CD4-positive, alpha-beta T cell treated with Interleukin-12 subunit alpha and Interleukin-12 subunit beta, for 1 hour (primary cell): ENCODE measurements at places on chromosomes 16 and 17.

DNA sequence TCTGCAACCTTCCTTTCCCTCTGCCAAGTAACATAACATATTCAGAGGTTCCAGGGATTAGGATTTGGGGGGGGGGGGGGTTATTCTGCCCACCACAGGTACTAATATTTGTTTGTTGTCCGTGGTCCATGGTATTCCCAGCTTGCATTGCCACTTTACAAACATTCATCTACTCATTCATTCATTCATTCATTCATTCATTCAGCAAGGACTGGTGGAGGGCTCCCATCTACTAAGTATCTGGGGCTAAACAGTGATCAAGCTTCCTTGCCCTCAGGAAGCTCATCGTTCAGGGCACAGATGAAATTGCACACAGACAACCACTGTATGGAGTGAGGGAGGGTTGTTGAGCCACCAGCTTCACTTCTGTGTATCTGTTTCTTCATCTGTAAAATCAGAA, 45.8 kb upstream of the NDRG4 start:
- no peak for DNase-seq

- DNase-seq = no peak
Measured at GRCh38 chr16:47667956-47668355, 206.8 kb downstream of the PHKB start.

DNA sequence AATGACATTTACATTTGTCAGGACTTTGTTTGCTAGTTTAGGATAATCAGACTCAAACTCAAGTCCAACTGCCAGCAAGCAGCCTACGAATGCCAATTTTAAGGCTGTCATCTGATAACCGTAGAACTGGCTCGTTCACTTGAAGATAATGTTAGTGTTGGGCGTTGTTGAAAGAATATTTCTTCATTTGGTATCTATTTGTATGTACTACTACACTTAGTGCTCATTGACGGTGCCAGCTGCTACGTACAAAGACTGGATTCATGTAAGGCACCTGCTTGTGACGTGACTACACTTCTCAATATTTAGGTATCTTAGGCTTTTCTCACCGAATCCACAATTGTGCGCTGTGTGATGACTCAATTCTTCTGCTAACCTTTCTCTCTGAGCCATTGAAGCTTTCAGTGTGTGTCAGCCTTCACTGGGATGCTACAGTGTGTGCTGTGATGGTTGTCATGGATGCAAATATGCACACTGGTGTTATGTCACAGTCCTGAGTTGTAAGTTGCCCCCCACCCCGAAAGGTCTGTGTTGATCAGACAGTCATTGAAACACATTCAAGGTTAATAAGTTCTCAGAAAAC, 5.7 kb downstream of the ATP2C2 start:
- DNase-seq = no peak

- no peak for DNase-seq
Measured at GRCh38 chr16:73354434-73354833, 306.5 kb upstream of the ZFHX3 start.

- peak; percentile 91 for DNase-seq
Measured at GRCh38 chr17:8222630-8223355, 12.4 kb upstream of the AURKB start.
